ENCODE measurements at places on chromosomes 12 and 14. TPM values are rescaled to one million over a fixed set of nuclear protein-coding genes. Genes with fewer than 3 reads are reported as not detected.

GRCh38 chr12:62210422-62210821 lies 49.8 kb upstream of the USP15 start:
- DNase-seq, result peak; percentile 19

- no peak for DNase-seq
Observed at GRCh38 chr14:47020500-47020899, 368.9 kb upstream of the RPL10L start.

- no peak for DNase-seq
Observed at GRCh38 chr14:51504669-51505068, 147.0 kb upstream of the FRMD6 start.

Gene ARL6IP4
- 123 TPM for total RNA-seq

Gene EMC9
- 13.6 TPM for total RNA-seq

- DNase-seq, result no peak
Observed at GRCh38 chr12:98771811-98772752, 127.0 kb downstream of the APAF1 start.

GRCh38 chr12:80701388-80701787 lies 6.0 kb upstream of the MYF6 start:
- DNase-seq, result no peak

Gene SPIC
- not detected for total RNA-seq

GRCh38 chr14:99252443-99252939 lies 19.5 kb downstream of the BCL11B start:
- no peak for DNase-seq

- DNase-seq, result no peak
Observed at GRCh38 chr12:128474916-128475315, 207.9 kb downstream of the TMEM132C start.

- no peak for DNase-seq
Observed at GRCh38 chr14:88044776-88045446, 40.0 kb downstream of the GPR65 start.

- DNase-seq, result no peak
Observed at GRCh38 chr14:69281450-69282169, 21.7 kb downstream of the GALNT16 start.

Gene POTEM
- not detected for total RNA-seq

Gene ZNF385A
- total RNA-seq, result 17.0 TPM

DNA sequence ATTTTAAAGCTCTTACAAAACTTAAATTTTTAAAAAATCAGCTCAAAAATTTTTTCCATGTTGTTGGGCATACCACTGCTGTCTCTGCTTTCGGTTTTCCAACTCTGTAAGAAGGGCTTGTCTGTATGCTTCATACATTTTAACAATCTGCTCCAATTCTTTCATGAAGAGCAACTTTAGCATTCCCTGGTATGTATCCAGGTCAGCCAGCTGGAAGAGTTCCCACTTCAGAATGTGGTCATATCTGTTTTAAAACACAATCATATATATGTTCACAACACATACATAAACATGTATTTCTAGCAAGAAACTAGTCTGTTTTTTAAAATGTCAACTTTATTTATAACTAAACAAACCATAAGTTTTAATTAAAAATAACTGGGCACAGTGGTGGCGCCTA lies 33.0 kb downstream of the SAV1 start:
- no peak for DNase-seq

GRCh38 chr12:12560587-12561370 lies 1.9 kb downstream of the DUSP16 start:
- peak; percentile 39 for DNase-seq

GRCh38 chr12:130136509-130137039 lies 25.7 kb upstream of the FZD10 start:
- DNase-seq, result no peak

- no peak for DNase-seq
Observed at GRCh38 chr12:63424671-63425070, 243.6 kb downstream of the DPY19L2 start.

DNA sequence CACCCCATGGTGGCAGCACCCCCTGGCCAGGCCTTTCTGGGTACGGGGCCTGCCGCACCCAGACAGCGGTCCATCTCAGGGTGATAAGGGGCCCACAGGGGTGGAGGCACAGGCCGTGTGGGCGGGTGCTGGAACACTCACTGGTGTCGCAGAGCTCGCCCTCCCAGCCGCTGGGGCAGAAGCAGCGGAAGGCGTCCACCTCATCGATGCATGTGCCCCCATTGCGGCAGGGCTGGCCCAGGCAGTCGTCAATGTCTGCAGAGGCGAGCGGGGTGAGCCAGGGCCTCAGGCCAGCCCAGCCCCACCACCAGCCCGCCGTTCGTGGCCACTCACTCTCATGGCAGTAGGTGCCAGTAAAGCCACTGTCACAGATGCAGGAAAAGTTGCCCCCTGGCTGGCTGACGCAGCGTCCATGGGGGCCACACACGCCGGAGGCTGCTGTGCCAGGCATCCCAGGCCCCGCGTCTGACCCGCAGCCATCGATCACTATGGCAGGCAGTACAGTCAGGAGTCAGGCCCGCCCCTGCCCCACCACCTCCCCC lies 19.9 kb downstream of the JAG2 start:
- DNase-seq, result peak; percentile 7

- DNase-seq, result no peak
Observed at GRCh38 chr14:24774187-24774915, 140.4 kb upstream of the GZMB start.

DNA sequence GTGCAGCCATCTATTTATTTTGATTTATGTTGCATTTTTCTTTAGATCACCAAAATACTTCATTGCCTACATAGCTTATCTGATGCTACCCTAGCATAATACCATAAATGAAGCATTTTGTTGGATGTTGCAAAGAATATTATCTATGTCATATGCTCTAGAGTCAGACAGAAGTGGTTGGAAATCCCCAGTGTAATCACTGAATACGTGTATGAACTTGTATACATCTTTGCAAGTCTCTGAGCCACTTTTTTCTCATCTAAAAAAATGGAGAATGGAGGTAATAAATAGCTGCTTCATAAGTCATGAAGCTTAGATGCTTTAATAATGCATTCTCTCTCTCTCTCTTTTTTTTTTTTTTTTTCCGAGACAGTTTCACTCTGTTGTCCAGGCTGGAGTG lies 18.5 kb downstream of the EVL start:
- no peak for DNase-seq

Gene NAV3
- 2.4 TPM for total RNA-seq

- no peak for DNase-seq
Observed at GRCh38 chr12:132545955-132546354, 56.0 kb downstream of the FBRSL1 start.

DNA sequence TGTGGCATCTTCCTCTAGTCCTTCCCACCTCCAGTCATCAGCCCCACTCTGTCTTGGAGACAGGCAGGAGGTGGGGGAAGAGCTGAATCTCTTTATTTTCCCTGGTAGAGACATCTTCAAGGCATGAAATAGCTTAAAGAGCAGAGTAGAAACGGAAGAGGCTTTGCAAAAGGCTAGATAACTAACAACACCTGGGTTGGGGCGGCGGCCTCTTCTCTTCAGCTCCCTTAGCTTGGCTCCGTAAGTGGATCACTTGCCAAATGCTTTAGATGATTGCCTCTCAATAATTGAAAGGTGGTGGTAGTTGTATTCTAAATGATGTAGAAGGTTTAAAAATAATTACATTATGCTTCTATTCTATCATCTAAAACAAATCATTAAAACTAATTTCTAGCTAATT lies 36.1 kb downstream of the SSPN start:
- DNase-seq, result no peak

GRCh38 chr12:47268501-47269454 lies 189.0 kb upstream of the AMIGO2 start:
- no peak for DNase-seq

Gene NDUFB1
- total RNA-seq, result 1,081 TPM

- DNase-seq, result no peak
Observed at GRCh38 chr12:97386133-97386581, 76.4 kb upstream of the RMST start.

GRCh38 chr12:13104409-13104808 lies 942 bp upstream of the GSG1 start:
- DNase-seq, result no peak

DNA sequence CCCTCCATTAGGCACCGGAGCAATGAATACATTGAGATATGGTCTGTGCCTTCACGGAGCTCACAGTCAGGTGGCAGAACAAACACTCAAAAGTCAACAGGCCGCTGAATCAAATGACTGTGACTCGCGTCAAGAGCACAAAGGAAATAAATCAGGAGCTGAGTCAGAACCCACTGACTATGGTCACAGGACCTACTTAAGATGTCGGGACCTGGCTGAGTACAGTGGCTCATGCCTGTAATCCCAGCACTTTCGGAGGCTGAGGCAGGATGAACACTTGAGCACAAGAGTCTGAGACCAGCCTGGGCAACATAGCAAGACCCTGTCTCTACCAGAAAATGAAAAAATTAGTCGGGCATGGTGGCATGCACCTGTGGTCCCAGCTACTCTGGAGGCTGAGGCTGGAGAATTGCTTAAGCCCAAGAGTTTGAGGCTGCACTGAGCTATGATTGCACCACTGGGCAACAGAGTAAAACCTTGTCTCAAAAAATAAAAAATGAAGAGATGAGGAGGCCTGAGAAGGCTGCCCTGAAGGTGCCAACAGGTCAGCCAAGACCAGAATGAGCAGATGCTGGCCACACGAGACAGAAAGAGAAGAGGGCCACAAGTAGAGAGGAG lies 19.9 kb downstream of the TMEM233 start:
- DNase-seq, result peak; percentile 83

DNA sequence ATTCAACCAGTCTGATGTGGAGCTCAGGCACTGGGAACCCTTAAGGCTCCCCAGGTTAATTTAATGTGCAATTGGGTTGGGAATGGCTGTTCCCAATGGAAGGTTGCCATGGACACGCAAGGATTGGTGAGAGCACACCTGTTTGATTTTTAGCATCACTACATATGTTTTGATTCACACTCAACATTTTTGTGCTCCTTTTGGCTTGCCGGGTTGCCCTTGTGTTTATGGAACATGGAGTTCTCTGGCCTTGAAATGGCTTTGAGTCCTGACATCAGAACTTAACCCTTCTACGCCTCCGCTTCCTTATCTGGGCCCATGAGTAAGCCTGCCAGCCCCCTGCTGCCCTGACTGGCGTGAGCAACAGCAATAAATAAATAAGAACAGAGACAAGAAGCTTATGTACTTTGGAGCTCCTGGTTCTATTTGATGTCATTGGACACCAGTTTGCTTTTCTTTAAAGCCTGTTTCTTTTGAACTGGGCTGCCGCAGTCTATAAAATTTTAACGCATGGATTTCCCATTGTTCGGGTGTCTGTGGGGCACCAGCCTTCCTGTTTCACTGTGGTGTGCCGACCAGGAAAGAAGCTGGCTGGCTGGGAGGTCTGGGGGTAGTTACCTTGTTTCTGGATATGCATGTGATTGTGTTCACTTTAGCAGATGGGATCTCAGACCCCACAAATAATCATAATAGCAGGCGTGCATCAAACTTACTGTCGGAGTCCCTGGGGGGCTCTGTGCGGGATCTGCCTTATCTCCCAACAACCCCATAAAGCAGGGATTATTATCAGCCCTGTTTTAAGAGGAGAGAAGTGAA lies 27.8 kb downstream of the TBX3 start:
- DNase-seq, result no peak

GRCh38 chr14:100673085-100673806 lies 53.4 kb upstream of the DLK1 start:
- DNase-seq, result no peak

DNA sequence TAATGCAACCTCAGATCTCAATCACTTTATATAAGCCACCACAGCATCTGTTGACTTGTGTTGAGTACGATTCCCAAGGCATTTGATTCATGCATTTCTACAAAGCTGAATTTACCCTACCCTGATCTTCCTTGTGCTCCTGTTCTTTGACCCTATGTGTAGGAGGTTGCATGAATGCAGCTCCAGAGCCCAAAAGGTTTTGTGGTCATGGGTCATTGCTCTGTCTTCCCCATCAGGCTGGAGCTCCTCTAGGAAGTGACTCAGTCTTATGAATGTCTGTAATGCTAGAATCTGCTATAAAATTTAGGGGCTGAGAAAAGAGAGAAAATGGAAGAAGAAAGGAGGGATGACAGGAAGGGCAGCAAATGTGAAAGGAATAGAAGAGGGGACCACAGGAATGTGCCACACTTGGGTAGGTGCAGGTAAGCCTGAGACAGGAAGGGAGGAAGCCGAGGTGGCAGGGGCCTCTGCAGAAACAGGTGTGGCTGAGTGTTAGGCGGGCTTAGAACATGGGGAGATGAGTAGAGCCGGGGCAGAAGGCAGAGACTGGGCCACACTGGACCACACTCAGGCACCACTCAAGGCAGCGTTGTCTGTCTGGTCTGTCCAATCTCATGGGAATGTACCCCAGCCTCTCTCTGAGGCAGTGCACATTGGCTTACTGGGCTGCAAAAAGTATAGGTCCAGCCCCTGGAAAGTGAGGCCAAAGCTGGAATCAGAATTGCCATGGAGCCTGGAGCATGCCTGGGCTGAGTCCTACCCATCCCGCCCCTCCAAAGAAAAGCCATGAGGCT lies 334.1 kb downstream of the BCL11B start:
- no peak for DNase-seq

Gene IGF1
- total RNA-seq, result 19.4 TPM

DNA sequence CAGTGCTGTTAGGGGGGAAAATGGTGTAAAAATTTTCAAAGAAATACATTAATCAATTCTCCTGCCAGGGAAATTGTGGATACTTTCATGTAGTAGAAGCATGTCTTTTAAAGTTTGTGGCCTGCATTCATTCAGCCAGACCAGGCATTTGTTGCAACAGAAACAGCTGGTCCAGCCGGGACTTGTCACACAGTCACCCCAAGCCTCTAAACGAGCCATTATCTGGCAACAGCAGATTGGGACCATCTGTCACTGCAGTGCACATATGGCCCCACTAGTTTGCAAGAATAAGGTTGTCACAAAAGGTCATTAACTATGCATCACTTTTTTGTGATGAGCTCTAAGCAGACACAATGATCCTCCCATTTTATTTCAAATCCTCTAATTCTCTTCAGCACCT lies 193.9 kb downstream of the PHLDA1 start:
- no peak for DNase-seq

DNA sequence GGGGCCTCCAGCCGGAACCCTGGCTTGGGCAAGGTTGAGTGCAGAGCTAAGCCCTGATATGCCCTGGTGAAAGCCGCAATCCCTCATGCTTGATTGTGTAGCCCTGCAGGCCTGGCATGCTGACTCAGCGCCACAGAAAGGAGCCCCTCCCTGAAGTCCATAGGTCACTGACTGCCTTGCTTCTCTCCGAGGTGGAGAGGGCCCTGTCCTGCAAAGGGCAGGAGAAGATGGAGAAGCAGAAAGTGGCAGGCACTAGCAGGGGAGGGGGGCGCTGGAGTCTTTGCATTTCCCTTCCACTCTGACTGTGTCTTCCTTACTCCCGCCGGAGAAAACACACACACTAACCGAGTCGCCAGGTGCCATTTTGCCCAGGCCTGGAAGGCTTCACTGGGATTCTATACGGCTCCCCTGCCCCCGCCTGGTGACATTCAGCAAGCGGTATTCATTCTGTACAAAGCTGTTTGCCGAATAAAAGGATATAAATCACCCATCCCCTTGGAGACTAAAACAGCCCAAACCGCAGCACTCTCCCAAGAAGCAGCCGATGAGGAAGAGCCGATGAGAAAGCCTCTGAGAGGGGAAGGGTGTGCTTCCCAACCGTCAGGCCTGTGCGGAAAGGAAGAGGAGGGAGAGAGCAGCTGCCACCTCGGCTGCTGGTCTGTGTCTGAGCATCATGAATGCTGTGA lies 69.8 kb downstream of the SLC6A12 start:
- DNase-seq, result no peak

Data from gastrocnemius medialis (tissue), 4 donors.